ENCODE measurements at places on chromosomes 13 and 19.

DNA sequence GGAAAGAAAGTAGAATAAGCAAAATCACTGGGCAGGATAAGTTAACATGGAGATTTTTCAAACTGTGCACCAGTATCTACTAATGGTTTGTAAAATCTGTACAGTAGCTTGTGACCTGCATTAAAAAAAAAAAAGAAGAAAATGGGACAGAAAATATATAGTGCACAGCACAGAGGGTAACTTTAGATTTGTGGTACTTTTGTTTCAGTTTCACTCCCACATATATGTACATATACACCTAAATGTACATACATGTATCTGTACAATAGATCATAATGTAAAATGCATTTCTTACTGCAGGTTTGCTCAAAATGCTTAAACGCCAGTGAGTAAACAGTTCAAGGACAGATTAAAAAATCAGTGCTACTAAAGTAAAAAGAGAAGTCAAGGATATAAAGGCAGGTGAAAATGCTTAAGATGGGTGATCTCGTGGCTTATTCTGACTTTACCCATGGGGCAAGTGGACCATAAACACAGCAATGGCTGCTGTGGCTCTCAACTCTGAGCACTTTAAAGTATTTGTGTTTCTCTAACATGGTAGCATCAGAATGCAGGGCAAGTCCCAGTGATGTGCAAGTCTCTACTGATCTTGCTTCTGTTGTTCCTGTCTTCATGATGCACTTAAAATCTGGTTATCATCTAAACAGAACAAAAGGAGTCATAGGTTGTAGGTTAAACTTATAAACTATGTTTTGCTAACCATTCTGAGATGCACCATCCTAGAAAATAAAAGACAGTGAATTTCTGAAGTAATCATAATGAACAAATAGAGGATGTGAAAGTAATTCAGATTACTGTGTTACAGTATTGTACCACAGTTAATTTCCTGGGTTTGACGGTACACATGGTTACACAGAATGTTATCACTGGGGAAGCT lies 112.3 kb downstream of the MIPEP start:
- DNase-seq = no peak

DNA sequence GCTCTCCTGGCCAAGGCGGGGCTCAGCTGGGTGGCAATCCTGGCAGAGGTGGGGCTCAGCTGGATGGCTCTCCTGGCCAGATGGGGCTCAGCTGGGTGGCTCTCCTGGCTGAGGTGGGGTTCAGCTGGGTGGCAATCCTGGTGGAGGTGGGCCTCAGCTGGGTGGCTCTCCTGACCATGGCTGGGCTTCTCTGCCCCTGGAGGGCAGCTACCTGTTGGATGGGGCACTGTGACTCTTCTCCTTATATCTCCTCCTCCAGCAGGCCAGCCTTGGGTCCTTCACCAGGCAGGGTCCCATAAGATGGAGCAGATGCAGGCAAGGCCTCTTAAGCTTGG lies 16.7 kb downstream of the ZFR2 start:
- no peak for DNase-seq

- no peak for DNase-seq
Observed at GRCh38 chr19:38809592-38810252, 3.0 kb downstream of the LGALS4 start.

- no peak for DNase-seq
Observed at GRCh38 chr13:73937441-73937840, 196.8 kb downstream of the KLF12 start.

DNA sequence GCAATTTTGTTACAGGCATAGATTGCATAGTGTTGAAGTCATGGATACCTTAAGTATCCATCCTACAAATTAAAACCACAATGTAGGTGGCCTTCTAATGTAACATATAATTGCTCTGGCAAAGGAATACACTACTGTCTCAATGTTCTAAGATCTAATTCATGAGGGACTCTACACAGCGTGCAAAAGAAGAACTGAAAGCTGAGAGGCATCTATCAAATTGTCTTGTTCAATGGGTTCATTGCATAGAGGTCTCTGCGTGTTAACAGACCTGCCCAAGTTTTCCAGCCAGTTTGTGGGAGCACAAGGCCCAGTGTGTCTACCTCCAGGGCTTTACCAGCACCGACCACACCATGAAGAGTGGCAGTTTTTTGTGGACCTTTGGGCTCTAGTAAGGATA lies 451.4 kb downstream of the ITGBL1 start:
- DNase-seq = no peak

- DNase-seq = peak; percentile 35
Observed at GRCh38 chr13:97627566-97627965, 193.6 kb downstream of the RAP2A start.

- no peak for DNase-seq
Observed at GRCh38 chr19:5124111-5124855, 155.4 kb downstream of the KDM4B start.

GRCh38 chr13:43757266-43757665 lies 29.5 kb downstream of the ENOX1 start:
- no peak for DNase-seq
